ENCODE measurements at places on chromosomes 3 and 15.

DNA sequence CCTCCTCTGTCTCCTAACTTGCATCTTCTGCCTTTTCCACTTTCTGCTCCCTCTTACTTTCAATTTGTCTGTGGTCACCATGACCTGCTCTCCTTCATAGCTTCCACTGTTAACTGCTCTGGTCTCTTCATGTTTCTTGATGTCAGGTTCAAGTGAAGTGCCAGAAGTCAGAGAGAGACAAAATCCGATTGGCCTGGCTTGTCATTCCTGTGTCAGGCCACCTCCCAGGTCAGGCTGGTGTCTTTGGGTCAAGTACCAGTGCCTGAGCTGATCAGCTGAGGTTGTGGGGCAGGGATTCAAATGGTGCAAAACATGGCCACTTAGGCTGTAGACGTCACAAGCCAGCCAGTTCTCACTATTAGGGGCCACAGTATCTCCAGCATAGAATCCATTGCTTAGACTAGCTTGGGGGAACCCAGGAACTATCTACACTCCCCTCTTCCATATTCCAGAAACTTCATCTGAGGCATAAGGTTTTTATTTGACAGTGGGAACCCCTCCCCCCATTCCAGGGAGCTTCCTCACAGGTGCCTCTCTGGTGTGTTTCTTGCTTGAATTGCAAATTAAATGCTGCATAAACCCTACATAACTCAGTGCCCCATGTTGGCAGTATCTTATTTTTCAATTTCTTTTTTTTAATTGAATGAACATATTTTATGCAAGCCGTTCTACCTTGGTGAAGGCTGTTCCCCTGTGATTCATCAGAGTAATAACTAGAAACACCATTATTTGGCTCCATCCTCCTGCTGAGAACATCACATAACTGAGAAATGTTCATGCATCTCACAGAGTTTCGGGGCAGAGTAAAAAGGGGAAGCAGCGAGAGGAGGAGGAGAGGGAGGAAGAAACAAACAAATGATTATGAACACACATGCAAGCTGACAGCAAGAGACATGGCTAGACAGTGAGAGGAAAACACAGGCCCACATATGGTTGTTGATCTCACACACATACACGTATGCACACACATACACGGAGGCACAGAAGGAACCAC is 175.8 kb downstream of the TLE3 start:
- peak; percentile 62 for DNase-seq

- no peak for DNase-seq
These were observed 32.8 kb upstream of the MFSD1 start for GRCh38 chr3:158768881-158769543.

- no peak for DNase-seq
These were observed 101.9 kb upstream of the RNU6-1 start for GRCh38 chr15:67941648-67942310.

DNA sequence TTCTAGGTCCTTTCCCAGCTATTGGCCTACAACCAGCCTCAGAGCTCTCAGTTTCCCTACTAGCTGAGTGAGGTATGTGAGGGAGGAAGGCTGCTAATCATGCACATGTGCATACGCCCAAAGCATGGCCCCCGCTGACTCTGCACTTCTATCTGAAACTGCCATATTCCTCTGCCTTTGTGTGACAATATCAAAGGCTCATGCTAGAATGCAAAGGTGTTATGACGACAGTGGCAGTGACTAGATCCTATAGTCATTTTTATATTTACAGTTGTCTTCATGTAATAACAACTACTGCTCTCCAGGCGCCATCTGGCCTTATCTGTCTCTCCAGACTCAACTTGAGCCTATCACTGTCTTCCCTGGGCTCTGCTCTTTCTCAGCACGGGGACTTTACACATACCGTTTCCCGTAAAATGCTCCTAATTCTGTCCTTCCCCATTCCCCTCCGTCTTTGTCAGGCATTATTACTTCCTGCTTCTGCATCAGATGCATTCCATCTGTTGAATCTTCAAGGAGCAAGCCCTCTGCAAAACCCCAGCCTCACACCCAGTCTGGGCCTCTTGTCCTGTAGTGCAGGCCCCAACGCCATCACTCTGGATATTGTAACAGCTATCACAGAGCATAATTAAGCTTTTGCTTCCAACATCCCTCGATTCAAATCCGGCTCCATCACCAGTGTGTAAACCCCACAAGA is 102.5 kb downstream of the PDCD6IP start:
- DNase-seq, result no peak

DNA sequence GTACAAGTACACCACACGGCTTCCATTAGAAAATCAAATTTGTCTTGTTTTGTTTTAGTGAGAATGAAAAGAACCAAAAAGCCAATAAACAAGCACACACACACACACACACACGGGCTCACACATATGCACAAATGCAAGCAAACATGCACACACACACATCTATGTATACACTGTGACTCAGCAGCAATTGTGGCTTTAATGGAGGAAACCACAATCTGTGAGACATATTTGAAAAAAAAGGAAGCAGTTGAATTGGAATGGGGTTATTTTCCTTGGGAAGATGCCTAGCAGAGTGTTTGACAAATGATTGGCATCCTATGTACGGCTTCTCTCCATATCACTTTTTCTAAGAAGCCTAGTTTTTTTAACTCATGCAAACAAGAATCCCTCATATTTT is 201.1 kb upstream of the ARRDC4 start:
- DNase-seq, result no peak
